ENCODE measurements at places on chromosomes 6 and 20. TPM values are rescaled to one million over a fixed set of nuclear protein-coding genes. Genes with fewer than 3 reads are reported as not detected.

GRCh38 chr6:105757512-105758200, 328.5 kb upstream of the PRDM1 start:
- H3K36me3 ChIP-seq = peaks cover 3% of the 10 kb centered on the region
- peaks cover 17% of the 10 kb centered on the region for H3K4me1 ChIP-seq
- H3K27me3 ChIP-seq = peaks cover 4% of the 10 kb centered on the region
- no peak overlapping the region for H3K27ac ChIP-seq

ID4 gene
- not detected for total RNA-seq

CAGE1 gene
- 0.16 TPM for total RNA-seq

ME1 gene
- total RNA-seq = not detected

PRICKLE4 gene
- total RNA-seq = 0.40 TPM

GRM1 gene
- total RNA-seq = not detected

BPIFA1 gene
- total RNA-seq = not detected

SLC4A11 gene
- total RNA-seq = 1.6 TPM

DPPA5 gene
- total RNA-seq = not detected
